ENCODE measurements at places on chromosomes 13 and 19.

DNA sequence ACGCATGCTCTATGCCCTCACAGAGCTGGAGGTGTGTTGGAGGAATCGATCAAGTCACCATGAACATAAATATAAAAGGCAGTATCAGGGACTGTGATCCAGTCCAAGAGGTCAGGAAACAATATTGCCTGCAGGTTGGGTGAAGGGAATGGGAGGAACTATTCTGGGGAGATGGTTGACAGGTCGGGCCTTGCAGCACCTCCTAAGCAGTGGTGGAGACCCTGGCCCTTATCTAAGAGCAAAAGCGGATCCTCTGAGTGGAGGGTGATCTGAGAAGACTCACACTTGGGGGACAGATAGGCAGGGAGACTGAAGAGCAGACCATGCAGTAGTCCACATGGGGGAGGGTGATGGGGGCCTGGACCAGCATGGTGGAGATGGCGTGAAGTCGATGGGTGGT, 213.5 kb downstream of the SLC7A1 start:
- DNase-seq = no peak

DNA sequence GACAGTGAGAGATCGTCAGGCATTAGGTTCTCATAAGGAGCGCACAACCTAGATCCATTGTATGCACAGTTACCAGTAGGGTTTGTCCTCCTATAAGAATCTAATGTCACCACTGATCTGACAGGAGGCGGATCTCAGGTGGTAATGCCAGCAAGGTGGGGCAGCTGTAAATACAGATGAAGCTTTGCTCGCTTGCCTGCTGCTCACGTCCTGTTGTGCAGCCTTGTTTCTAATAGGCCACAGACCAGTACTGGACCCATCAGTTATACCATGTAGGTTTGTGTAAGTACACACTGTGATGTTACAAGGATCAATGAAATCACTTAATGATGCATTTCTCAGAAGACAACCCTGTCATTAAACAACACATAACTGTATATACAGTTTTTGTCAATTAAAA, 23.5 kb downstream of the VWA8 start:
- DNase-seq = no peak

GRCh38 chr13:77908531-77908930, 10.1 kb downstream of the EDNRB start:
- no peak for DNase-seq

GRCh38 chr19:10102787-10103236, 334 bp upstream of the ANGPTL6 start:
- DNase-seq = no peak

DNA sequence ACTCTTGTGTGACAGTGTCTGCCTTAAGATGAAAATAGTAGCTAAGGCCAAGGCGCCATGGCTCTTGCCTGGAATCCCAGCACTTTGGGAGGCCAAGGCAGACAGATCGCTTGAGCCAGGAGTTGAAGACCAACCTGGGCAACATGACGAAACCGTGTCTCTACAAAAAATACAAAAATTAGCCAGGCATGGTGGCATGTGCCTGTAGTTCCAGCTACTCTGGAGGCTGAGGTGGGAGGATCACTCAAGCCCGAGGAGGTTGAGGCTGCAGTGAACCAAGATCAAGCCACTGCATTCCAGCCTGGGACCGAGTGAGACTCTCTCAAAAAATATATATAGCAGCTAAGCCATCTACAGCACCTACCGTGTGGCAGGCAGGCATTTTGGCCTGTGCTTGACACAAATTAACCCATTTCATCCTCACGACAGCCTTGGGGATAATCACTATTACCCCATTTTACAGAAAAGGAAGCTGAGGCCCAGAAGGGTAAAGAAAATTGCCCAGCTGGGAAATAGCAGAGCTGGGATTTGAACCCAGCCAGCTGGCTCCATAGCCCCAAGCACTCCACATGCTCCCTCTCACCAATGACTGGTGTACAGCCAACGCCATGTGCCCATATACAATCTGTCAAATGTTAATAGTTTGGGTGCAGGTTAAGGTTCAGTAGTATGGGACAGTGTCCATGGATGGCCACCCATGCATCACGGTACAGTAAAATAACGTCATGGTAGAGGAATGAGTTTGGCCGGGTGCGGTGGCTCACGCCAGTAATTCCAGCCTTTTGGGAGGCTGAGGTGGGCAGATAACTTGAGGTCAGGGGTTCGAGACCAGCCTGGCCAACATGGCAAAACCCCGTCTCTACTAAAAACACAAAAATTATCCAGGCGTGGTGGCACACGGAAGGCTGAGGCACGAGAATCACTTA, 3.1 kb downstream of the SLC1A5 start:
- DNase-seq = no peak

- DNase-seq = no peak
Observed at GRCh38 chr13:113981194-113981605, 7.3 kb upstream of the C13orf46 start.

DNA sequence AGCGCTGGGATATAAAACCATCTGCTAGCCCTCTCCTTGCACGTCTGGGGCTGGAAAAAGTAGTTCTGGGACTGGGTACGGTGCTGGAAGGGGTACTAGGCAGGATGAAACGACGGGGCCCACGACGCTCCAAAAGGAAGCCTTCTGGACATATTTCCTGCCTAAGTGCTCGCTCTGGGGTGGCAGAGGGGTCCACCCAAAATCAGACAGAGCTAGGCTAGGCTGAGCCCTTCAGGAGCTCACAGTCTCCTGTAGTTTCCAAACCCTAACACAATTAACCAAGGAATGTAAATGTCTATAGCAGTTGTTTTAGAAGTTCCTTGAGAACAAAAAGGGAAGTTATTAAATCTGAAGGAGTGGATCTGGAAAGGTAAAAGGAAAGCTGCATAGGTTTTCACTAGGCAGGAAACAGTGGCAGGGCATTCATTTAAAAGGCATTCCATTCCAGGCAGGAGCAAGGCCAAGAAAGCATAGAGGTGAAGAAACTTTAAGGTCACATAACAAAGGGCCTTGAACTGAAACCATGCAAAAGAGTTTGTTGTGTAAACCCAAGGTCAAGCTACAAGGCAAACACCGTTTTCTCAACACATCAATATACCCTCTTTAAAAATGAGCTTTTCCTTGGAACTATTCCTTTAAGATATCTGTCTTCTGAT, 634 bp upstream of the DIAPH3 start:
- DNase-seq = no peak

- DNase-seq = no peak
Observed at GRCh38 chr19:44803442-44804428, 5.2 kb upstream of the BCAM start.

DNA sequence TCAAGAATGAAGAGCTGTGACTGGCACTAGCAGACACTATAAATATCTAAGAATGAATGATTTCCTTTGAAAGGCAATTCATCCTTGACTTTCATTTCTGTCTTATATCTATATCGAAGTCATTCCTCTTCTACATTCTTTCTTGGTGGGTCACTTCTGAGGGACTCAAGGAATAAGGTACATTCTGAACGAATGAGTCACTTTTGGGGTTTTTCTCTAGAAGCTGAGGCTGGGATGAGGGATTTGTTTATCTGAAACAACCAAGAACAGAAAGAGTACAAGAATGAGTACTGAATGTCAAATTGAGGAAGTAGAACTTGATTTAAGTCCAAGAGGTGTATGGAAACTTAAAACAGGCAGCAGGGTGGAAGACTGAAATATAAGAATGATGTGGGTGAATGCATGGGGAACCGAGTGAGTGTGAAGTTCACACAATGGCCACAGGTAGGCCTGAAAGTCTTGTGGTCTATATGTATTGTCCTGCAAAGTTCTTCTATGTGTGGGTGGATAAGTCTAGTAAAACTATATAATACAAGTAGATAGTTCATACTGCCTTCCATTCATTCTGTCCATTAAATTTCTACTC, 343.9 kb downstream of the OXGR1 start:
- peak; percentile 30 for DNase-seq

DNA sequence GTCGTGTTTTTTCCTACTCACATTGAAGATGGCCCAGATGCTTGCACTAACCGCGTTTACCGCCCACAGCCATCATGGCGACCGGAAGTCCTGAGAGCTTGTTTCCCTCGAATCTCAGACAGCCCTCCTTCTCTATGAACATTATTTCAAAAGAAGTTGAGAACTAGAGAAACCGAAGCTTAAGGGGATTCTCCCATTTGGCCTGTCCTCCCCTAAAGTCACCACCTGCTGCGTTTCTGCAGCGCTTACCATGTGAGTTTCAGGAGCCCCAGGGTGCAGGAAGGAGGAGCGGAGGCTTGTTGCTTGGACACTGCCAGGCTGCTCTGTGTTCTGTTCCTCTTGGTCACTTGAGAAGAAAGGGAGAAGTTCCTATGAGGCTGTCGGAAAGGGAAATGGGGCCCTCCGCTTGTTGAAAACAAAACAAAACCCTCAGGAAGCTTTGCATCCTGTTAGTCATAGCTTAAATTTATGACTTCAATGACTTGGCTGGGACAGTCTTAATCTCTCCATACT, 6.2 kb downstream of the CARD8 start:
- peak; percentile 94 for DNase-seq

DNA sequence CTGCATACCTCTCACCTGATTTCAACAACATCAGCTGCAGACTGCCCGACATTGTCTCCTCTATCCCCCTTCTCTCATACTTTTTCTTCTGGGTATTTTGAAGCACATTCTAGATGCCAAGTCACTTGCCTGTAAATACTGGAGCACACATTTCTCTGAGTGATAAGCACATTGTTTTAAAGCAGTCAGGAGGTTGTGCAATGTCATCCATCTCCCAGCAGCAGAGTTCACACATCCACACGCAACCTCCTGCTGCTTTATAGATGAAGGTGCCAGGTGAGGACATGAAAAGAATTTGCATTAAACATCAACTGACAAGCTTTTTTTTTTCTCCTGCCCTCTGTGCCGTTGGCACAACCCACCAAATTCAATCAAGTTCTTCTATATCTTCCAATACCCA, 5.5 kb downstream of the UPK1A start:
- no peak for DNase-seq

- DNase-seq = no peak
Observed at GRCh38 chr19:3816566-3817218, 30.5 kb upstream of the MATK start.

DNA sequence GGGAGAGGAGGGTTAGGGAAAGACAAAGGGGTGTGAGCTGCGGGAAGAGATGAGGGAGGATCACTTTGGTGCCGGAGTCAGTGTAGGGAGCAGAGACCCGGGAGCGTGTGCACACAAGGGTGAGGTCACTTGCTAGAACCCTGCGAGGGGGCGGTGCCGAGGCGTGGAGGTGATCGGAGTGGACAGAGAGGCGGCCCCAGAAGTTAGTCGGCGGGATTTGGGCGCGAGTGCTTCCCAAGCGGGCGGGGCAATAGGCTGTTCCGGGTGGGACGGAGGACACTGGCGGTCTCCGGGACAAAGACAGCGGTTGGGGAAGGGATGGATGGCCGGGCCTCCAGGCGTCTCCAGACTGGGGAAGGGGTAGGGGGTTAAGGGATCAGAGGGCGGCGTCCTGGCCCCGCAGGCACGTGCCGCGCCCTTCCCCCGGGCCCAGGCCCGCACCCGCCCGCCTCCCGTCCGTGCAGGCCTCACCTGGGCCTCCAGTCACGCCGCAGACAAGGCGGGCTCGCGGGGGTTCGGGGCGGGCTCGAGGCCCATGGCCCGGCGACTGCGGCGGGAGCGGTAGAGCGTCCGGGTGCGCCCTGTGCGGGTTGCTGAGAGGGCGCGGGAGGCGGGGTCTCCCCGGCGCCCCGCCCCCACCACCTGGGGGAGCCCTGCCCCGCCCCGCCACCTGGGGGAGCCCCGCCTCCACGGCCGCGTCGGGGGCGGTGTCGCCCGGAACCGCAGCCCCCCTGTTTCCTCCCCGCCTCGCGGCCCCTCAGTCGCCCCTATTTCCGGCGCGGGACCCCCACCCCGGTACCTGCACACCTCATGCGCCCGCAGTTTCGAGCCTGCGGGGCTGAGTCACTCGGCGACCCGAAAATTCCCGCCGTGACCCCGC, at the start of gene LPAR2:
LPAR2 (minus strand) TSS at position 600 of the 880 bp plus-strand sequence. CDS start 945 bp downstream, outside the sequence.
- DNase-seq = no peak

DNA sequence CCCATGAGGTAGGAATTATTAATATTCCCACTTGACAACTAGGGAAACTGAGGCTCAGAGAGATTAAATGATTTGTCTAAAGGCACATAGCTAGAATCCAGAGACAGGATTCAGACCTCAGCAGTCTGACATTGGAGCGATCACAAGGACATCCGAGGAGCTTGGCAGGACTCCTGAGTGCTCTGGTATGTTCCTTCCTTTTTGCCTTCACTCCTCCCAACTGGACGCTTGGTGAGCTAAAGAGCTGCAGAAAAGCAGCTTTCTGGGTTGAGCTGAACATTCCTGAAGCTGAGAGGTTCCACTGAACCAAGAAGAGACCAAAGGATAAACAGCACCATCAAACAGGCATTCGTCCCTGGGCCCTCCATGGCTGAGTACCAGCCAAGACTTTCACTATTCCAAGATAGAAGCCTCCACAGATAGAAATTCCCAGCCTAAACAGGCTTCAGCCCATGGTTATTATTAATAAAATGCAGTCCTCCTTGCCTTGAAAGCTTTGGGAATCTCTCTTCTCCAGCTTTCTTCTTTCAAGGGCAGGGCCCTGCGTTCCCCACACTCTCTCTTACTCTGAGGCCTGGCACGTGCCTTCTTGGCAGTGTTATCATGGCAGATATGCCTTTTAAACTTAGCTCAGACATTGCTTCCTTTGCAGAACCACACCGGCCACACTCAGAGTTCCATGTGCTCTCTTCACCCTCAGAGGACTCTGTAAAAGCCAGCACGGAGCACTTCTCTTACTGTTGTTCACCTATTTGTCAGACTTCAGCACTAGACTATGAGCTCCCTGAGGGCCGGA, 97.1 kb downstream of the CYSLTR2 start:
- DNase-seq = no peak

- no peak for DNase-seq
Observed at GRCh38 chr19:879711-880438, 13.1 kb downstream of the MED16 start.

DNA sequence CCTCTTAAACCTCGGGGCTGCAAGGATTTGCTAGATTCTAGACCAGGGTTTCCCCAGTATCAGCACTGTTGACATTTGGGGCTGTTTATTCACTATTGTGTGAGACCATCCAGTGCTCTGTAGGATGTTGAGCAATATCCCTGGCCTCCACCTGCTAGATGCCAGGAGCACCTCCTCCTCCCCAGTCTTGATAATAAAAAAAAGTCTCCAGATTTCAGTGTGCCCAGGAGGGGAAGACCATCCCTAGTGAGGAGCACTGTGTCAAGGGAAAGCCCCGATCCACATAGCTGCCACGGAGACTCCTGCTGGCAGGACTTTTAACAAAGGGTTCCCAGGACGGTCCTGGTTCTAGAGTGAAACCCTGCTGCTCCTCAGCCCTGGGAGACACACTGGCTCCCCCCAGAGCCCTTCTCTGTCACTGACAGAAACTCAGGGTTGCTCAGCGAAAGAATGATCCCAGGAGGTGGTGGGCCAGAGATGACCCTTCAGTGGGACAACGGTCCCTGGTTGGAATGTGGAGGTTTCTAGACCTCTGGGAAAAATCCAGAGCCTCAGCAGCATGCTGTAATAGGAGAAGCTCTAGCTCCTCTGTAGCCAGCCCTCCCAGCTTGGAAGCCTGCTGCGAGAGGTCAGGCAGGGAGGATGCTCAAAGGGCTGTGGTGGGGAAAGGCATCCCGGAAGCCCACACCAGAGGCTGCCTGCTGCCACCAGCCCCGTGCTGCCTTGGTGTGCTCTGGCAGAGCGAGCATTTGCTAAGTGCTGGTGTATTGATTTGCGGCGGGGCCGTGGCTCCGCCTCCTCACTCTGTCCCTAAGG, 20.3 kb downstream of the LYL1 start:
- no peak for DNase-seq

- no peak for DNase-seq
Observed at GRCh38 chr19:42129399-42130253, 2.6 kb downstream of the POU2F2 start.

Measured in pulmonary artery endothelial cell (primary cell).